ENCODE measurements at places on chromosomes 6 and 20.

GRCh38 chr6:152089992-152090391, 282.5 kb downstream of the ESR1 start:
- DNase-seq = no peak

- DNase-seq = no peak
Measured at GRCh38 chr6:125129354-125129753, 24.2 kb upstream of the TPD52L1 start.

DNA sequence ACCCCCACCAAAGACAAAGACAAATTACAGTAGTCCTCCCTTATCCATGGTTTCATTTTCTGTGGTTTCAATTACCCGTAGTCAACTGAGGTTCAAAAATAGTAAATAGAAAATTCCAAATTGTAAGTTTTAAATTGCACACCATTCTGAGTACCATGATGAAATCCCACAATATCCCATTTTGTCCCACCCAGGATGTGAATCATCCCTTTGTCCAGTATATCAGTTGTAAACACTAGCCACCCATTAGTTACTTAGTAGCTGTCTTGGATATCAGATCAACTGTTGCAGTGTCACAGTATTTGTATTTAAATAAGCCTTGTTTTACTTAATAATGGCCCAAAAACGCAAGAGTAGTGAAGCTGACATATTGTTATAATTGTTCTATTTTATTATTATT, 364.0 kb upstream of the ARID1B start:
- DNase-seq = no peak

DNA sequence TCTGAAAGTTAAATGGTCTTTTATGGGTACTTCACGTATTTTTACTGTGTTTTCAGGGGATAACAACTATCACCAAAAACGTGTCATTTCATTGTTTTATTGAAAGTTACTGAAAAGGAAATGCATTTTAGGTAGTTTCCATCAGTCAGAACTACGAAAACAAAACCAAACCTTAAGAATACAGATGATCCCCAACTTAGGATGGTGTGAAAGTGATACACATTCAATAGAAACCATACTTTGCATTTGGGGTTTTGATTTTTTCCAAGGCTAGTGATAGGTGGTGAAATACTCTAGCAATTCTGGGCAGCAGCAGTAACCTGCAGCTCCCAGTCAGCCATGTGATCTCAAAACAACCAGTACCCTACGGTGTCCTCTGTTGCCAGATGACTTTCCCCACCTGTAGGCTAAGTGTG, 25.9 kb upstream of the EFHC1 start:
- DNase-seq = no peak

- no peak for DNase-seq
Measured at GRCh38 chr20:227439-228105, 514 bp downstream of the DEFB129 start.

DNA sequence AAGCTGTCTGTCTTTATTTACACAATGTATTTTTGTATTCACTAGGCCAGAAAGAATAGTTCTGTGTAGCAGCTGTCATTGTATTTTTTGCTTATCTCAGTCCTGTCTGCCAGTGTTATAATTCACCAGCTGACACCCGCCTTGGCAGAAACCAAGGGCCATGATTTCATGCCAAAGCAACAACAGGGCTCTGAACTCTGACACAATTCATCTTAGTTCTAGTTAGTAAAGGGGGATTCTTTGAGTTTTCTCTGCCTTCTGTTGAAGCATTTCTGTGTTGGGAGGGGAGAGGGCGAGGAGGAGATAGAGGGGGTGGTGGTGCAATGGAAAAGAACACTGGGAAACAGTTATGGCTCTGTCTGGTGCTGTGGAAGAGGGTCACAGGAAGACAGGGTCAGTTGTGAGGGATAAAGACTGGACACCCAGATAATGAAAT, 684.6 kb upstream of the MARCKS start:
- no peak for DNase-seq

GRCh38 chr6:55669028-55669427, 90.0 kb upstream of the HMGCLL1 start:
- DNase-seq = no peak

- no peak for DNase-seq
Measured at GRCh38 chr6:165055231-165055630, 254.2 kb downstream of the C6orf118 start.

GRCh38 chr20:32224463-32224862, 16.8 kb downstream of the POFUT1 start:
- DNase-seq = no peak

DNA sequence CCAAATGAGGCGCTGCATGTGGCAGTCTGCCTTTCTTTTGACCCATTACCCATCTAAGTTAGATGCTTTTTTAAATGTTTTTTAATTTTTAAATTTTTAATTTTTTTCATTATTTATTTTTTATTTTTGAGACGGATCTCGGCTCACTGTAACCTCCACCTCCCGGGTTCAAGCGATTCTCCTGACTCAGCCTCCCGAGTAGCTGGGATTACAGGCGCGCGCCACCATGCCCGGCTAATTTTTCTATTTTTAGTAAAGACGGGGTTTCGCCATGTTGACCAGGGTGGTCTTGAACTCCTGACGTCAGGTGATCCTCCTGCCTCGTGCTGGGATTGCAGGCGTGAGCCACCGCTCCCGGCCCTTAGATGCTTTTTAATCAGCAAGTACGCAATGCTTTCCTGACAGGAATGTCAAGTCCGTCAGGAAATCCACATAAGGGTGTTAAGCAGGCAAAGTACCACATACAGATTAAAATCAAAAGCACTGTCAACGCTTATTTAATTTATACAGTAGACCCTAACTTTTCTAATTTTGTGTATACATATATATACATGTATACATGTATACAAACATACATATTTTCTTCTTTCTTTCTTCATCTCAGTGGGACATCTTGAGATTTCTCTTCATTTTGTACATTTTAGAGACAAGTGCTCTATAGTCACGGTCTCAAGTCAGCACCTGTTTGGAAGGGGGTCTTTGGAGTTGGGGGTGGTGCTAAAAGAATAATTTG, 995 bp upstream of the GSTA4 start:
- peak; percentile 19 for DNase-seq

DNA sequence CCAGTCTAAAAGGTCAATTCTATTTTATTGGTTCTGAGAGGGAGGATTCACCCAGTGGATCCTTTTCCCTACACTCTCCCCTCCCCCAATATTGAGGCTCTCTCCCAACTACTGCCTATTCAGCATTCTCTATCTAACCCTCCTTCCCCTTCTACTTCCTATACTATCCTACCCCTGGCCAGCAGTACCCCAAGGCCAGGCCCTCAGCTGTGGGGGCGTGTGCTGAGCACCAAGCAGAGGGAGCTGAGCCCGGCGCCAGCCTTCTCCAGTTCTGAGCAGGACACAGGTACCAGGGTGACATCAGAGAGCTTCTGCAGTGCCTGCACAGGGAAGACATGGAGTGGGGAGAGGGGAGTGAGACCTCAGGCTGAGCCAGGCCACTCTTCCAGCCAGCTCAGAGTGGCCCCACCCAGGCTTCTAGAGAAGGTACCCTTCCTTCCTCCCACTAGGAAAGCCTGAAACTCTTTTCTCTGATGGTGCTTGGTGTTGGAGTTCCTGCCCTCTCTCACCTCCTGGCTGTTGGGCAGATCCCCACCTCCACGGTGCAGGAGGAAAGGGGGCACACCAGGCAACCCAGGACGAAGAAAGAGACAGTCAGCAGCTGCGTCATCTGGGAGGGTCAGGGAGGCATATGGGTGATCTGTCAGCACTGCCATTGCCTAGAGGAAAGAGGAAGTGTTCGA, 1.9 kb downstream of the DDAH2 start:
- no peak for DNase-seq

GRCh38 chr20:15917283-15917682, 656.0 kb downstream of the KIF16B start:
- DNase-seq = no peak

DNA sequence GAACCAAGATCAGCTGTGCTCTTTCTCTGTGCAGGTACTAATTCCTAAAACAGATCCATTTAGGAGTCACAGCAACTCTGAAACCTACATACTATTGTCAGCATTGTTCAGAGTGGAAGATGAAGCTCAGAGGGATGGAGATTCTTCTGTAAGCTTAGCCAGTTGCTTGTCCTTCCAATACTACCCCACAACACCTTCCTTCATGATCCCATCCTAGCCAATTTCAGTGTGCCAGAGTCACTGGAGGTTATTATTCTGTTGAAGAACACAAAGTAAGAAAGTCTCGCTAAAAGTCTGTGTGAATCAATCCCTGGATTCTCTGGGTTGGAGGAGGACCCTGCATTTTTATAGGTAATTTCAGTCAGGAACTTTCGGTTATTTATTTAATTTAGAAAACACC, 2.3 kb downstream of the POPDC3 start:
- no peak for DNase-seq

DNA sequence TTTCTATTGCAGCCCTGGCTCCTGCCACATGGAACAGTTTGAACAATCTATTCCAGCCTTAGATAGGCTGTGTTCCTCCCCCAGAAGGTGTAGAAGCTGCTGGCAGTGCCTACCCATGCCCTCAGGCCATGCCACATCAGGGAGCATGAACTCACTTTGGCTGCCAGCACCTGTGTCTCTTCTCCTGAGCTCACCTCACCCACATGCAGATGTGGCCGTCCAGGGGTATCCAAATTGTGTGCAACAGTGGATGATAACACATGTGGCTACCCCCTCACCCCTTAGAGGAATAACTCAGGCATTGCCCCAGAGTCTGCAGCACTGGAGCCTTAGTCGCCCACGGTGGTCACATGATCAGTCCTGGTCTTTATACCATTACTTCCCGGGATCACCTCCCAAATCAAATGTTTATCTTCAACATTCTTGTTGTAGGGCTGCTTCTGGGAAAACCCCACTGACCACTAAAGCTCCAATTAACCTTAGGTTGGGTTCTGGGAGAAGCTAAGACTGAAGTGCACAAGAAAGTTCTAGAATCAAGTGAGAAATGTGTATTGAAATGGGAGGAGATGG, 110.4 kb downstream of the BANF2 start:
- DNase-seq = no peak

GRCh38 chr6:15343490-15344191, 97.8 kb downstream of the JARID2 start:
- DNase-seq = no peak

GRCh38 chr6:66278115-66278514, 571.1 kb upstream of the EYS start:
- DNase-seq = no peak

GRCh38 chr6:157128235-157128775, 195.0 kb downstream of the TMEM242 start:
- no peak for DNase-seq

DNA sequence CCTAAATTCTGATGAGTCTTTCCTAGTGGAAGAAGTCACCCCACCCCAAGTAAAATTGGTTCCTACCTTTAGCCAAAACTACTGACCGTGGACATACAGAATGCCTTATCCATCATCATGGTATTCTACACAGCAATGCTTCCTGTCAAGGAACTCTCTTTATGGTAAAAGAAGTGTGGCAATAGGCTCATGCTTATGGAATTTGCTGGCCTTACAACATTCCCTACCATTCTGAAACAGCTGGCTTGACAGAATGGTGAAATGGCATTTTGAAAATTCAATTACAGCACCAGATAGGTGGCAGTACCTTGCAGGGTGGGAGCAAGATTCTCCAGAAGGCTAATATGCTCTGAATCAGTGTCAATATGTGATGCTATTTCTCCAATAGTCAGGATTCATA, 41.8 kb upstream of the BACH2 start:
- no peak for DNase-seq

GRCh38 chr20:32727683-32728082, 15.6 kb downstream of the COMMD7 start:
- DNase-seq = peak; percentile 29

GRCh38 chr6:68235326-68235784, 399.7 kb upstream of the ADGRB3 start:
- no peak for DNase-seq

DNA sequence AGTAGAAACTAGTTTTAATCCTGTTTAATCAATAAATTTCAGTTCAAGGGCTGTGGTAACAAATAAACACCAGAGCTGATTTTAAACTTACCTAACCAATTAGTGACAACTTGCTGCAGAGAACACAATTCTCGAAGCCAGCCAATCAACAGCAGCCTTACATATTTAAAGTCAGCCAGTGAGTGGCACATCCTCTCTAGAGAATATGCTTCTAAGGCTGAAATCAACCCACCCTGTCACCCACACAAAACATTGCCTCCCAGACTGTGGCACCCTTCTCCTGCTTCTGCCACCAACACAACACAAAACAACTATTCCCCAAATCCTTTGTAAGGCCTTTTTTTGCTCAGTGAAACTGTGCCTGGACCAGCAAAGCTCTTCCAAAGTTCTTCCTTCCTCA, 306.0 kb downstream of the EYA4 start:
- DNase-seq = no peak

- no peak for DNase-seq
Measured at GRCh38 chr6:81969814-81970213, 217.3 kb upstream of the TENT5A start.

GRCh38 chr20:25339608-25340007, 51.0 kb downstream of the ABHD12 start:
- DNase-seq = no peak

DNA sequence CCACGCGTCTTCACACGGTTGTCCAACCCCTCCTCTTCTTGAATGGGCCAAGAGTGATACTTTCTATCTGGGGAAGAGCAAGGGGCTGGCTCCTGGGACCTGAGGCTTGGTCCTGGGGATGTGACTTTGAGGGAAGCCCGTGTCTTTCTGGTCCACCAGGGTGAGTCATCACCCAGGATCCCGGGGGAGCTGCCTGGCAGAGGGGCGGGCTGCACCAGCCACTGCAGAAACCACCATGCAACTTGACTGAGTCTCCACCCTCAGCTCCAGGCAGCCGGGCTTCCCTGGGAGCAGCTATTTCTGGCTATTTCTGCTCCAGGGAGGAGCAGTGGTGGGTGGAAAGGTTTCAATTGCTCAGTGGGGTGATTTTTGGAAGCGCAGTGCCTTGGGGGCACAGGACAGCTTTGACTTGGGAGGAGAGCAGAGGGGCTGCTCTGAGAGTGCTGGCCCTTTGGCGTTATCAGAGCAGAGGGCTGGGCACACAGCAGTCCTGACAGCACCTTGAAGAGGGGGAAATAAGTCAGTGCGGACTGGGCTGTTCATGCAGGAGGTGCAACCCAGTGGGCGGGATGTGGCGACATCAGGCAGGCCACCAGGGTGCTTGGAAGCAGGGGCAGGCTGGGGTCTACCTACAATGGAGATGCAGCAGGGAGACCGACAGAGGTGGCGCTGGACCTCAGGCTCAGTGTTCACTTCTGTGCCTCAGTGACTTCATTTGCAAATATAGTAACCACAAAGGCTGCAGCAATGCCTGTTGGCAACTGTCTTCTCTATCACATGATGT, 45.1 kb upstream of the FAM83D start:
- no peak for DNase-seq

- DNase-seq = no peak
Measured at GRCh38 chr6:89410788-89411144, 1.3 kb downstream of the RRAGD start.

DNA sequence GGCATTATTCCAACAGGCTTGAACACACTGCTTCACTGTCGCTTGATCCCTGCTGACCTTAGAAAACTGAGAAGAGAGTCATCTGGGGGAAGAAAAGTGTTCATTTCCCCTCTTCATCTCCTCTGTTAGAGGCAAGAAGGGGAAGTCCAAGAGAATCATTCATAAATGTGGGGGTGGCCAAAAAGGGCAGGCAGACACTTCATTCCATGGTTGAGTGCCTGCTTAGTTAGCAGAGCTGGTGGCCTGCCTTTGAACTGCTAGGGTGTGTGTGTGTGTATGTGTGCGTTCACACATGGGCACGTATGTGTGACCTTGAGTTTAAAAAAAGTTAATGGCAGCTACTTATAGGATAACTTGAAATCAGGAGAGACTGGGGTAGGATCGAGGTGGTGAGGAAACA, 39.4 kb upstream of the RFPL4B start:
- no peak for DNase-seq

Measured in DMS79 (cell line).